ENCODE measurements at places on chromosomes 2 and 18.
A peak's percentile ranks its signal among the peaks of the same experiment; 100 is the strongest.

DNA sequence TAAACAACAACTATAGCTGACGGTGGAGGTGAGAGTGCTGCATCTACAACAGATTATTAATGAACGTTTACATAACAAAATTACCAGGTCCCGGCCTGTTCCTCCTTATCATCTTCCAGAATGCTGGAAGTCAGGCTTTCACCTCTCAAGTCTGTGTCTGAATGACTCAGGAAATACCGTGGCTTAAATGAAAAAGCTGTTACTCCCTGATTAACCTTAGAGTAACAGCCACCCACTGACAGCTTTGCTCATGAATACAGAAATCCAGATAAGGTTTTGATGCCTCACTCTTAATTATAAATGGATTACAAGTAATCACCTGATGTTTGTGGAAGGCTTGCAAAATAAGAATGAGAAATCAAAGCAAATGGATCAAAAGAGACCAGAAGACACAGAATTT, 885.3 kb upstream of the CELF4 start:
- no peak for DNase-seq

DNA sequence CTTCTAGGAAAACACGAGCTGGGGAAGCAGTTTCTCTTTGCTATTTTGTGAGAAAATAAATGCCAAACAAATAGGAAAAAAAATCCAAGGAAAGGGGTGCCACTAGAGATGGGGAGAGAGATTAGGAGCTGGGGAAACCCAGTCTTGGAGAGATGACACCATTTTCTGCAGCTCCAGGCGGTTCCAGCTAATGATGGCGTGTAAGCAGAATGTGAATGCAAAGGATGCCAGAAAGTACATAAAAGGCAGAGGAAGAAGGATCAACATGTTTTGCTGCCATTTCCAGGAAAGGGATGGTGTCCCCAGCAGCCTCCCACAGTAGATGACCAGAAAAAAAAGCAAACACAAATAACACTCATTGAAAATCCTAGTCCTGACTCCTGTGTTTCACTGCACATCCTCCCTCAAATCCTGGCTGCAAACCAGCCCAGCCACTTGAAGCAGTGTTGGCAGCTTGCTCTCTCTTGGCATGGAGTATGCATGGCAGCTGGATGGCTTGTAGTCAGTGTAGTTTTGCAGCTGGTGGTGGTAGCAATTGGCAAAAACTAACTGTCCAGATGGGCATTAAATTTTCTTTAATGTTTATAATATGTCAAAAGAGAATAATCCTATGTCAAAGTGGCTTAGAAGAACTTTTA, 93.6 kb downstream of the FTCDNL1 start:
- DNase-seq = no peak

DNA sequence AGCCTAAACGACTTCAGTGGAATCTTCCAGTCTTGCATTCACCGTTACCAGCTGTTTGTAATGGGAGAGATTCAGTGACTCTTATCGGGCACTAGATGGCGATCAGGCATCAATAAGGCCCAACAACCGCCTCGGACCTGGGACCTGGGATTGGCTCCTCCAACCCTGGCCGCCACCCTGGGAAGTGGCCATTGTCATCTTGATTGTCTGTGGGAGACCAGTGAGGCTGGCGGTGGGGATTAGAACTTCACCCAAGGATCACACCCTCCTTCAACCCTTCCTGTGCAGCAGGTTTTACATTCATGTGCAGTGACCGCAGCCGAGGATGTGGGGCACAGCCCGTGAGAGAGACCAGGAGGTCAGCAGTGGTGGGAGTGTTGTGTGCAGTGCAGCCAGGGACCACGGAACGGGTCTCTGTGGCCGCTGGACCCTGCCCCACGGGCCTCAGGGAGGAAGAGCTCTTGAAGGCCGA, 85.3 kb downstream of the SPP2 start:
- peak; percentile 52 for DNase-seq

DNA sequence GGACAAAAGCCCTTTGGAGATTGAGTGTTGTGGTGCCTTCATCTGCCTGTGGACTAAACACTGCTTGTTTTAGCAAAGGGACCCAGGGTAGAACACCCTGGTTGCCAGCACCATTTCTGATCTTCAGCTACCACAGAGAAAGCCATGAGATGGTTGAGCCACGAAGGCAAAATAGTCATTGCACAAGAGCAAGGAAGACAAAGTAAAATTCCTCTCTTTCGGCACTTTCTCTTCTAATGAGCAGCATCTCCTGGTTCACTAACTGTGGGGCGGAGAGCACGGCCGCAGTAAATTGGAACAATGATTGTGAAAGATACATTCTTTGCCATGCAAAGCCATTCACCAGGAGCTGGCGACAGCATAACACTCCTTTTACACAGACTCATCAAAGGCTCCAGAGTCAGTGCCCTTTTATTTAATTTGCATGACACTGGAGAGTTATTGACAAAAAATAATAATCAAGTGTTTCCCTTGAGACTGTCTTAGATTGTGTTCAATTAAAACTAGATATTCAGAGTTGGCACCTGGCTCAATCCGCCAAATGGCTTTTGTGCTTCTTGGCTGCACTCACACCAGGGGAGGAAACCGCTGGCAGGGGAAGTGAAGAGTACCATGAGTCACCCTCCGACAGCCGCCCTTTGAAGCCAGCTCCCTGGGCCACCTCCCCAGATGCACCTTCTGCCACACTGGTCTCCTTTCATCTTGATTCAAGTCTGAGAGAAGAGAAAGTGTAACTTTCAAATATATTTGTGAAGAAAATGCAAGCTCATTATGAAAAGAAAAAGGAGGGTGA, 100.5 kb upstream of the MEIS1 start:
- DNase-seq = no peak

DNA sequence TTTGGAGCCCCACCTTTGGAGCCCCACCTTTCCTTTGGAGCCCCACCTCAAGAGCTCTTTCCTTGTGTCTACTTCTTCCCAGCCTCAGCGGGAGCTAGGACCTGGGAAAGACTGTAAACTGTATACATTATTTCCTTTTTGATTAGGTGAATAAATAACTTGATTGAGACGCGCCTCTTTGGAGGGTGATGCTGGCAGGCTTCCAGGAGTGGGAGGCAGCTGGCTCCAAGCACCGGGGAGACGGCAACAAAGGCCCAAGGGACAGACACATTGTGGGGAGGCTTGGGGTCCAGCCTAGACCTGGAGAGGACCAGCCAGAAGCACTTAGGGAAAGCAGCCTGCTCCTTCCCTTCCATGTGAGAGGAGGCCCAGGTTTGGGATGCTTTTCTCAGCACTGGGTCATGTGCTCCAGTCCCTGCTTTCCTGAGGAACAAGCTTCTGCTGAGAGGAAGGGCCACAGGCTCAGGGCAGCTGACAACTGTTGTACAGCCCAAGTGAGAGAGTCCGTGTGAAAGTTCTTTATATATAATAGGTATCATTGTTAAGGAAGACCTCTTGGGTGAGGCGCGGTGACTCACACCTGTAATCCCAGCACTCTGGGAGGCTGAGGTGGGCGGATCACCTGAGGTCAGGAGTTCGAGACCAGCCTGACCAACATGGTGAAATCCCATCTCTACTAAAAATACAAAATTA, 297.2 kb upstream of the SLC14A2 start:
- no peak for DNase-seq

DNA sequence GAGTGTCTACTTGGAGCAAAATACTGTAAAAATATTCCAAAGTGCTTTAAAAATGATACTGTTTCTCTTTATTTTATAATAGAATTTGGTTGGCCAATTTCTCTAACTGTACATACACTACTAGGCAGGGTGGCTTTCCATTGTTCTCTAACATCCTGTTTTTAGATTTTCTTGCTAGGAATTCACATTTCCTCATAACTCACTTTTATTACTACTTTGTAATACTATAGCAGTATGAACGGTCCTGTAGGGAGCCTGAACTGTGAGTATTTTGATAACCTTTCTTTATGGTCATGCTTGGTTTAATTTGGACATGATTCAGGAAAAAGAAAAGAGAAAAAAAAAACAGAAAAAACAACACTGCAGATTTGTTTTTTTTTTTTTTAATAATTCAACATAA, 37.8 kb downstream of the GCG start:
- no peak for DNase-seq

DNA sequence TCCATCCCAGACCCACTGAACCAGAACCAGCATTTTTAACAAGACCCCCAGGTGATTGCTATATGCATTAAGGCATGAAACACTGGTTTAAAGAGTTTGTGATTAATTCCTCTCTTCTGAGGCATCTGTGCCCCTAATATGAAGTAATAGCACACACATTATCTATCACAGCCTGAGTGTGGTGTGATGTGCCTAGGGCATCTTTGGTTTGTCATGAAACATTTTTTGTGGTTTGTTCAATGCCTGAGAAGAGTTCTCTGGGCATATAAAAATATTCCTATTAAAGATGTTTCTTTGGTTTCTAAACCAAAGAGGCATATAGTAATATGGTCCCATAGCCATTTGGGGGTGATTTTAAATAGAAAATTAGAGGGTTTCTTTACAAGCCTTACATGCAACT, 221.7 kb upstream of the SPOPL start:
- DNase-seq = no peak

- no peak for DNase-seq
These were observed 262.0 kb downstream of the MEIS1 start for GRCh38 chr2:66696886-66697285.

DNA sequence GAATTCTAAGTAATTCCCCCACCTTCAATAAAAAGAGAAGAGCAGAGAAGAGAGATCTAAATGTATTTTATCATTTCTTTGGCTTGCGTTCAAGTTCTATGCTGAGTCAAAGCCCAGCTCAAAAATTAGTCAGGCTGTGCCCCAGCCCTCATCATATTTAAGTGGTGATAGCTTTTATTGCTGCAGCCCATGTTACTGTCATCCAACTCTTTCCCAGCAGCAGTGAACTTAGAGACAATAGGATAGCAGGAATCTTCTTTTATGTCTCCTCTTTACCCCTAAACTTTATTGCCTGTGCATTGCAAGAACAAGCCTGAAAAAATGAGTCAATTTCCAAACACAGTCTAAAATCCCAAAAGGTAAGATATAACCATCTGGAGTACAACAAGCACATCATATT, 1599.3 kb upstream of the PIK3C3 start:
- no peak for DNase-seq

DNA sequence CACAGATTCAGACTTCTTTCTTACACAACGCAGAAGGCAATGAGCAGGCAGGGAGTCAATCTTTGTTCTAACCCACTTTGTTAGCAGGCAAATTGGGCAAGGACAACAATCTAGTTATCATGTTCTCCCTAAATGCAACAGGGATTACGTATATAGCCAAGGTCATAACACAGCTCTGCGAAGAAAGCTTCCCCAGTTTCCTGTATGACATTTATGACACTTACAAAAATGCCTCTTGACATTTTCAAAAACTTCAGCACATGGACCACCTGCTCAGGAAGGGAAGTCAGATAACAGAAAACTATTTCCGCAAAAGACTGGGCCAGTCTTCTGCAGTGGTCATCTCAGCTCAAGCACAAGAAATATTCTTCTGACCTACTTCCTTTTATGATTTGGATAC, 106.1 kb downstream of the IRS1 start:
- peak; percentile 53 for DNase-seq

DNA sequence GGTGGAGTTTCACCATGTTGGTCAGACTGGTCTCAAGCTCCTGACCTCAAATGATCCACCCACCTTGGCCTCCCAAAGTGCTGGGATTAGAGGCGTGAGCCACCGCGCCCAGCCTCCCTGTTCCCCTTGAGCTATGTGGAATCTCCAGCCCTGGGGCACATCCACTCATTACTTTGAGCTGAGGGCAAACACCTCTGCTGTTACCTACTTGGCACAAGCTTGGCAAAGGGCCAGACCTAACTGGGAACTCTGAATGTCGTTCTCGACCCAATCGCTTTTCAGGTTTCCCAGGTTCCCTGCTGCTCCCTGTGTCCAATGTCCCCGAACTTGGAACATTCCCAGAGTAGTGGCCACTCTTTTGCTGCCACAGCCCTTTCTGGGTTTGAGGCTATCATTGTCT, 40.6 kb downstream of the CHST10 start:
- no peak for DNase-seq

GRCh38 chr18:64966667-64967066, 784.1 kb upstream of the CDH7 start:
- DNase-seq = peak; percentile 41

- no peak for DNase-seq
These were observed 9.5 kb downstream of the AQP12A start for GRCh38 chr2:240701091-240701735.

- peak; percentile 72 for DNase-seq
These were observed 81.0 kb downstream of the TAF4B start for GRCh38 chr18:26307161-26307773.

DNA sequence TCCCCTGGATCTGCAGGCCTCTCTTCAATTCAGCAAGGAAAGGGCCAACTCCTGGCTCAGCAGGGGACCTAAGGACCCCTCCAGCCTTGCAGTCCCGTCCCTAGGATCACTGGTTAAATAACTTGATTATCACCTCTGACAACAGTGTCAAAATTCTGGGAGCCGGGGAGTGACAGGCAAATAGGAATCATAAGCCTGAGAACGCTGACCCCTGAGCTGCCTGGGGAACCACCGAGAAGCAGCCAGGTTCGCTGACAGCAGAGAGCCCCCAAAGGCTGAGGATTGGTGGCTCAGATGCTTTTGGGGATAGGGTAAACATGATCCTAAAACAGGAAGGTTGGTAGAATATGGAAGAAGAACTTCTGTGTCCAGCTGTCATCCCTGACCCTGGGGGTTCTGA, 17.5 kb upstream of the TNS1 start:
- DNase-seq = no peak

DNA sequence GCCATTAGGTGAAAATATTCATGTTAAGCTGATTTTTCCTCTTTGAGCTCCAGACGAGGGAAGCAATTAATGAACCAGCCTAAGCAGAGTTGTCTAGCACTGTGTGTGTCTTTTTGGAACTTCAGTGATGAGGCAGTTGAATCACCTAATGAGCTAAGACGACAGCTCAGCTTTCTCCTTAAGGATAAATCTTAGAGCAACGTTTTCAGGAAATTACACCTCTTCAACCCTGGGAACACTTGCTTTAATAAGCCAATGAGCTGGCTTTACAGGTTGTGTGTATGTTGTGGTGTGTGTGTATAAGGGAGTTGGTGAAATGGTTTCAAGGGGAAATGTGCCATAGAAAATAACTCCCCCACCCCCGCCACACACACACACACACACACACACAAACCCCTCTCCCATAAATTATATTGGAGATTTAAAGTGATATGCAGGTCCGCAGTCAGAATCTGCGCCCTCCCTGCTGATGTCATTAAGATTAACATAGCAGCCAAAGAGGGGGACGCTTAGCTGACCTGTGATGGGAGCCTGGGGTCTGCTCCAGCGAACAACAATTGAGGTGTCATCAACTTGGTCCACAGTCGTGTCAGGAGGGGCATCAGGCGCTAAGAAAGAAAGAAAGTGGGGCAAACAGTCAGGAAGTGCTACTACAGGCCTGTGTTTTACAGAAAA, 28.1 kb downstream of the FN1 start:
- no peak for DNase-seq

DNA sequence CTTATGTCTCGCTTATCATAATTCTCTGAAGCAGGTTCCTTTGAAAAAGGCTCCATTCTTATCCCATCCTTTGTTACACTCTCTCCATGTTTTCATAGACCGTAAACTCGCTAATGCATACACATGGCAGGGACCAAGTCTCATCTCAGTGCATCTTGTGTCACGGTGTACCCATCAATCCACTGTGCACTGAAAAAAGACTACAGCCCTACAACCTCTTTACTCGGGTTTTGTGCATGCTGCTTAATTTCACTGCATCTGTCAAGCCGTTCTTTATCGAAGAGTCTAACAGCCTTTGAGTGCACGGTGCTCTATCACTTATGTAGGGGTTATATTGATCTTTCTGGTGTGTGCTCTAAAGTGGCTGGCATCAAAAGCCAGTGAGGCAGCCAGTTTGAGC, 302.9 kb upstream of the ERBB4 start:
- DNase-seq = no peak

GRCh38 chr2:86203614-86204013, 4.4 kb downstream of the MRPL35 start:
- no peak for DNase-seq
